ENCODE measurements at places on chromosomes 1 and 21. TPM values are rescaled to one million over a fixed set of nuclear protein-coding genes. Genes with fewer than 3 reads are reported as not detected.

- peaks cover 4% of the 10 kb centered on the region for H3K27me3 ChIP-seq
- no peak overlapping the region for H3K4me3 ChIP-seq
- H3K36me3 ChIP-seq = no peaks in the 10 kb centered on the region
- H3K27ac ChIP-seq = no peak overlapping the region
These were observed 16.7 kb upstream of the GUCA2B start for GRCh38 chr1:42136466-42136865.

DNA sequence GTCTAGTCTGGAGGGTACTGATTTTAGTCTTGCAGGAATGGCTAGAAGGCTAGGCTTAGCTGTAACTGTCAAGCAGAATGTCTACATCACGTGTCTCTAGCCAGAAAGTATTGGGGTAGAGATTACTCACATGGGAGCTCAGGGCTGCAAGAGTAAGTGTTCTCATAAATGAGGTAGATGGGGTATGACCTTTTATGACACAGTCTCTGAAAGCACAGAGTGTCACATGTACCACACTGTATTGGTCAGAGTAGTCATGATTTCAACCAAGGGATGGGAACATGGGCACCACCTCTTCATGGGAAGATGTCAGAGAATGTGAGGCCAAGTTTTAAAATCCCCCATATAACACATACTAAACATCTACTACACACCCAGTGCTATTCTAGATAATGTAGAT is 2.9 kb downstream of the FYB2 start:
- no peak for DNase-seq
- H3K36me3 ChIP-seq = no peaks in the 10 kb centered on the region
- no peaks in the 10 kb centered on the region for H3K4me1 ChIP-seq
- no peak overlapping the region for H3K27ac ChIP-seq
- peaks cover 3% of the 10 kb centered on the region for H3K27me3 ChIP-seq

GRCh38 chr1:40659649-40659947 is 5.9 kb downstream of the RIMS3 start:
- no peak overlapping the region for H3K4me3 ChIP-seq
- peaks cover under 1% of the 10 kb centered on the region for H3K27me3 ChIP-seq
- peaks cover 11% of the 10 kb centered on the region for H3K4me1 ChIP-seq
- no peak overlapping the region for H3K27ac ChIP-seq
- DNase-seq = no peak

- peaks cover 6% of the 10 kb centered on the region for H3K27me3 ChIP-seq
- H3K4me1 ChIP-seq = no peaks in the 10 kb centered on the region
- no peak for DNase-seq
- no peak overlapping the region for H3K27ac ChIP-seq
- H3K4me3 ChIP-seq = no peak overlapping the region
These were observed 177.3 kb downstream of the EDEM3 start for GRCh38 chr1:184577319-184577718.

DNA sequence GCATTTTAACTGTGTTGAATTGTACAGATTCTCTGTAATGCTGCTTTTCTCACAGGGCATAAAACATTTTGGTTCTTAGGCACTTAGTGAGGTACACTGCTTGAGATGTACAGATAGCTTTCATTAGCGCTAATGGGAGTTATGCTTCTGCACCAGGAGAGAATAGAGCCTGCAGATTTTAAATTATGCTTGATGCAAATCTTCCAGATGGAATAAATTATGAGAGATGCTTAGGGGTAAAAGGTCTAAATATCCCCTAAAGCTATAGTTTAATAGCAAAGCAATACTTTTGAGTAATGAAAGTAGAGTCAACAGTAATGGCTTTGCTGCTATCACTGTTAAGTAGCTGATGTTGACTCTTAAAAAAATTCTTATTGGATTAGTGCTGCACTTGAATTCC is 248.9 kb downstream of the S1PR1 start:
- H3K27me3 ChIP-seq = peaks cover 4% of the 10 kb centered on the region
- H3K36me3 ChIP-seq = no peaks in the 10 kb centered on the region
- H3K4me3 ChIP-seq = no peak overlapping the region
- no peaks in the 10 kb centered on the region for H3K4me1 ChIP-seq
- DNase-seq = no peak

GRCh38 chr1:173268786-173269277 is 61.7 kb upstream of the TNFSF4 start:
- H3K36me3 ChIP-seq = no peaks in the 10 kb centered on the region
- DNase-seq = no peak
- peaks cover 12% of the 10 kb centered on the region for H3K27me3 ChIP-seq
- H3K4me1 ChIP-seq = no peaks in the 10 kb centered on the region

DNA sequence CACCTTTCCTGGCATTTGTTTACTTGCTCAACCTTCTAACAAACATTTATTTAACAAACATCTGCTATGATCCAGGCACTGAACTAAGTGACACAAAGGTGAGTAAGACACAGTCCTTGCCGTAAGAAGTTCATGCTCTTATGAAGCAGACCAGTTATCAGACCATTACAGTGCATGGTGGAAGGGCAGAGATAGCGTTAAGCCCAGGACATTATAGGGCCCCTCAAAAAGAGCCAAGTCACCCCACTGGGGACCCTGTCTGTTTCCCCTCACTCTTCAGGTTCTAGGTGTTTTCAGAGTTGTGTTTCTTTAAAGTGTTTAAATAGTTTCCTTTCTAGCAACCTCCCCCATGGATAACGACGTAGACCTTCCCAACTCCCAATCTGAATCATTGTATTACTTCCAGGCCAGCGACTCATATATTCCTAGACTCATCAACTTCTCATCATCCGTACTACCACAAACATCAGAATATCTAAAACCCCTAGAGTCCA is 39.3 kb downstream of the TCP10L start:
- no peaks in the 10 kb centered on the region for H3K36me3 ChIP-seq
- no peak for DNase-seq
- peaks cover 8% of the 10 kb centered on the region for H3K27me3 ChIP-seq

DNA sequence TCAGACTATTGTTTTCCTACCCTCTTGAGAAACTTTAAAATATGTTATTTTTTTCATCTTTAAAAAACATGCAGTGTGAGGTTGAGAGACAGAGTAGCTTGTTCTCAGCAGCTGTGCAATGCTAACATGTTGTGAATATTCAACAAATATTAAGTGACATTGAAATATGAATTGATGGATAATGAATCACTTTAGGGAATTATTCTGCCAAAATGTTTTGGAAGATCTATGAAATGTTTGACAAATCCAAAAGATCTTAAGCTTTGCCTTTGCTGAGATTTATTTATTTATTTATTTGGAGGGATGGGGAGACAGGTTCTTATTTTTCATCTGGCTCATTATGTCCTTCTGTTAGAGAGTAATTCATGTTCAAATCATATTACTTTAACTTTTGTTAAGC is 680.1 kb upstream of the CXADR start:
- no peaks in the 10 kb centered on the region for H3K36me3 ChIP-seq
- no peak overlapping the region for H3K4me3 ChIP-seq
- DNase-seq = no peak
- H3K4me1 ChIP-seq = no peaks in the 10 kb centered on the region
- H3K27ac ChIP-seq = no peak overlapping the region
- H3K27me3 ChIP-seq = no peaks in the 10 kb centered on the region

DNA sequence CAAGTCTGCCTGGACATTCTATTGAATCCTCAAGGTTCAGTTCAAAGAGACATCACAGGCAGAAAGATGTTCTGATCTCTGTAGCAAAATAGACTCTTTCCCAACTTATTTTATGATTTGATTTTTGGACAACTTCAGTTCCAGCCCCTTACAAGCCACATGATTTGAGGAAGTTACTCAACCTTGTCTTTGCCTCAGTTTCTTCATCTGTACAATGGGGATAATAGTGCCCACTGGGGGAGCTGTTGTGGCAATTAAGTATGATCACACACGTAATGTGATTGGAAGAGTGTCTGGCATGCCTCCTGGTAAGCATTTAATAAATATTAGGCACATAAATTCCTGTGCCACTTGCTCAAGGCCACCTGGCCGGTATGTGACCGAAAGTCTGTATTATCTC is 130.6 kb downstream of the DAB1 start:
- peaks cover 3% of the 10 kb centered on the region for H3K27me3 ChIP-seq
- H3K4me1 ChIP-seq = no peaks in the 10 kb centered on the region
- H3K4me3 ChIP-seq = no peak overlapping the region
- no peak for DNase-seq

Gene PDPN
- total RNA-seq = not detected

Gene PRPF38B
- total RNA-seq = 88.5 TPM

Gene IGSF3
- total RNA-seq = 4.6 TPM

Gene SYT2
- total RNA-seq = not detected

Gene OR2G6
- total RNA-seq = not detected
